ENCODE measurements at places on chromosomes 1 and 21.

DNA sequence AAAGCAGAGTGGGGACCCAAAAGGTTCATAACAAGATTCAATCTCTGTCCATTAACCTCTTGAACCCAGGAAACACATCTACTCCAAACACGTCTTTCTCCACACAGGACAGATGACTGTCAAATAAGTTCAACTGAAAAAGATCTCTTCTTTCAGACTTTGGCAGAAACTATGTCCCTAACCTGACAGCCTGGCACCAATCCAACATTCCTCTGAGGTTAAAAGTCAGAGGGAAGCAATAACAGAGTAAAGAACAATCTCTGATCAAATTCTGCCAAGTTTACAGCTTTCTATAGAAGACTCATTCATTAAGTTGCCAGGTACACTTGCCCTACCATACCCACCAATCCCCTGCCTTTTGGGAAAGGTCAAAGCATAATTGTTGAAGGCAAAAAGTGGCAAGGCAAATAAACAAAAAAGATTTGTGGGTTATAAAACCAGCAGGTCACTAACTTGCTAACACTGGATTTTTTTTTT is 31.9 kb downstream of the OTUD7B start:
- no peak for DNase-seq

GRCh38 chr1:175757381-175758015 is 14.1 kb upstream of the TNR start:
- no peak for DNase-seq

DNA sequence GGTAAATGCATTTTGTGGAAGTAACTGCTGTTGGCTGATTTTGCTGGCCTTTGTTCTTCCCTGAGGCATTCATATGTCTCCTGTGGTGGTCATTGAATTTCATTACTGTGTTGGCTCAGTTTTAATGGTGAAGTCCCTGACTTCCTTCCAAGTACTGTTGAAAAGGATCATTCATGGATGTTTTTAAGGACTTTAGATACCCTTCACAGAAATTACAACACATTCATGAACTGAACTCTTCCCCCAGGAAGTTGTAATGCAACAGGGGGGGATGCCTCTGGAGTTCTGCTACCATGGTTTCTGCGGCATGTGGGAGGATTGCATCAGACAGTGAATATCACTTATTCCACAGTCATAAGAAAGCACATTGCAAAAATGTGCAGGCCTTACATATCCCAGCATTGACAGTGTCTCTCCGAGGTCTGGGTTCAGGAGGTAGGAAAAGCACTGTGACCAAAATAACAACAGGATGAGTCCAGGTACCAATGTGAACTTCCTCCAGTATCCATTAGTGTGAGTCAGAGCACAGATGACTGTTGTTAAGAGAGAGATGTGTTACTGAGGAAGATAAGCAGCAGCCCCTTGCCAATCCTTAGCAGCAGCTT is 2.1 kb upstream of the RAB3GAP2 start:
- DNase-seq: peak; percentile 78

GRCh38 chr21:45975020-45975666 is 6.4 kb upstream of the COL6A1 start:
- no peak for DNase-seq

DNA sequence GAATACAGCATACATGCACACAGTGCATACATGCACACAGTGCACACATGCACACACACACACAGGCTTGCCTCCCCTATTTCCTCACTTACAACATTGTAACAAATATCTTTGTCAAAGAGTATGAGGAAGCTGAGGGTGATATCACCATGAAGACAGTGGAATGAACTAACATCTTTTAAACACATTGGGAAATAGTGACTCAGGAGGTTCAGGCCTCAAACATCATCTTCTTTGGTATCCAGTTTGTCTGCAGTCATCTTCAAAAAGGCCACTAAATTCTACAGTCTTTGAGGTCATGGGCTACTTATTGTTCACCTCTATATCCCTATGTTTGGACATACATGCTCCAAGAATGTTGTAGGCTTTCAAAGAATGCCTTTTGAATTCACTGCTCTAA is 2.1 kb upstream of the LCE2B start:
- peak; percentile 12 for DNase-seq

DNA sequence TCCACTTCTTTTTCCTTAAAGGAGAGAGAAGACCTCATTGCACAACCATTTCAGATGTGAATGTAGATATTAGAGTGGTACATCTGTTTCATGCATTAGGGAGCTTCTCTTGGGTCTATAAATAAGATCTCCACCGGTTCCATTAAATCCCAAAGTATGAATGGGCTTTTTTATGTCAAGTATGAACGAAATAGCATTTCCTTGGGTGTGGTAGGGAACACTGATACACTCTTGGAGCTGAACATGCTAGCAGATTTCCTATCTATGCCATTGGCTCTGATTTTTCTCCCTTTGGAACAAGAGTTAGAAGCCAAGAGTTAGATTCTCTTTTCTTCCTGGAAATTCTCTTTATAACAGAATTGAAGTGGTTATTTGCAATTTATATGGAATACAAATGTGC is 245.6 kb upstream of the ADAMTS5 start:
- no peak for DNase-seq

- DNase-seq: peak; percentile 25
These were observed 384.3 kb downstream of the NTNG1 start for GRCh38 chr1:107525145-107525544.

- peak; percentile 83 for DNase-seq
These were observed 4.1 kb downstream of the WARS2 start for GRCh38 chr1:119136401-119136800.

DNA sequence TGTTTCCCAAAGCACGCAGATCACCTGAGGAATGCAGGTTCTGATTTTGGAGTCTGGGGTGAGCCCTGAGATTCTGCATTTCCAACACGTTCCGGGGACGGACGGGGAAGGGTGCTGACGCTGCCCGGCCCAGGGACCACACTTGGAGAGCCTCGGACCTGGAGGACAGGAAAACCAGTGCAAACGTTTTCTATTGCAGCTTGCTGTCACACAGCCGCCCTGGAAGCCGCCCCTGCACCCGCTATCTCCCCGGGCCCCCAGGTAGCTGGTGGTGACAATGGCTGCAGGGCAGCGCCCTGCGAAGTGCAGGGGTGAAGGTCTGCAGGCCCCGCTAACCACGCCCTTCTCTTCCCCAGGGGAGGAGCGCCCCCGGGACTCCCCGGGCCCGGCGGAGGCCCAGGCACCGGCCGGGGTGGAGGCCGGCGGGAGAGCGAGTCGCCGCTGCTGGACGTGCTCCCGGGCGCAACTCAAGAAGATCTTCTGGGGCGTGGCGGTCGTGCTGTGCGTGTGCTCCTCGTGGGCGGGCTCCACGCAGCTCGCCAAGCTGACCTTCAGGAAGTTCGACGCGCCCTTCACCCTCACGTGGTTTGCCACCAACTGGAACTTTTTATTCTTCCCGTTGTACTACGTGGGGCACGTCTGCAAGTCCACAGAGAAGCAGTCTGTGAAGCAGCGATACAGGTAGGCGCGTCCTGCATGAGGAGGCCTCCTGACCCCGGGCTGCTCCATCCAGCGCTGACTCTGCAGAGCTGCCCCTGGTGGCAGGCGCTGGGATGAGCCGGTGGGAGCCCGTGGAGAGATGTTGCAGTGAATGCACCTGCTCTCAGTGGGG is 142.0 kb upstream of the COA6 start:
- no peak for DNase-seq

GRCh38 chr1:208988811-208989222 is 594.7 kb upstream of the CAMK1G start:
- peak; percentile 58 for DNase-seq

DNA sequence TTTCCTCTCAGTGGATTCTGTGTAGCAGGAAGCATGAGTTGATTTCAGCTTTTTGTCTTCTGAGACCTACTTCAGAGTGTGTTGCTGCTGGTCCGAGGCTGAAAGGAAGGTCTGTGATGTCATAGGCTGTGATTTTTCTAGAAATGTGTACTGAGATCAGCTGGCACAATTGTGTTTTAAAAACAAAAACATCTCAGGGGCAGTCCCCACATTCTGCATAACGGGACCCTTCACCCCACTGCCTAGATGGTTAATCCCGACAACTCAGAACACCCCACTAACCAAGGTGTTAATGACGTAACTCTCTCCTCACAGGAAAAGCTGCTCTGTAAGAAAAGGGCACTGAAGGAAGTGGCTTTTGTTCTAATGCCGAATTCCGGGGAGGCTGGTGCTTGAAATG is 59.8 kb upstream of the PPP2R5A start:
- no peak for DNase-seq

- DNase-seq: peak; percentile 99
These were observed at the start of gene SFPQ for GRCh38 chr1:35192853-35193664. Gene SFPQ, minus strand, starts transcription at chr1:35193145. Its CDS starts 96 bp downstream, at chr1:35193049.

DNA sequence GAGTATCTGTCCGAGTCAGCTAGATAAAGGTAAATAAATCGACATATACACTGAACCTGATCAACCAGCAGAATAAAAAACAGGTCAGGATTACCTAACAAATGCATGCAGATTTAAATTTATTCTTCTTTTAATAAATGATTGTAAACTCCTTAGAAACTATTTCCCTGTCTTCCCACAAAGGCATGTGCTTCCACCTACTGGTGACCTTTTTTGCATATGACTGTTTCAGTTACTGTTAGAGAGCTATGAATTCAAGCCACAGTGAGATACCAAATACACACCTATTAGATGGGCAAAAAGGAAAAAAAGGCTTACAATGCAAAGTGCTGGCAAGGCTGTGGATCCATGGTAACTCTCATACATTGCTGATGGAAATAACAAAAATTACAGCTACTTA is 957.4 kb upstream of the NCAM2 start:
- DNase-seq: no peak

DNA sequence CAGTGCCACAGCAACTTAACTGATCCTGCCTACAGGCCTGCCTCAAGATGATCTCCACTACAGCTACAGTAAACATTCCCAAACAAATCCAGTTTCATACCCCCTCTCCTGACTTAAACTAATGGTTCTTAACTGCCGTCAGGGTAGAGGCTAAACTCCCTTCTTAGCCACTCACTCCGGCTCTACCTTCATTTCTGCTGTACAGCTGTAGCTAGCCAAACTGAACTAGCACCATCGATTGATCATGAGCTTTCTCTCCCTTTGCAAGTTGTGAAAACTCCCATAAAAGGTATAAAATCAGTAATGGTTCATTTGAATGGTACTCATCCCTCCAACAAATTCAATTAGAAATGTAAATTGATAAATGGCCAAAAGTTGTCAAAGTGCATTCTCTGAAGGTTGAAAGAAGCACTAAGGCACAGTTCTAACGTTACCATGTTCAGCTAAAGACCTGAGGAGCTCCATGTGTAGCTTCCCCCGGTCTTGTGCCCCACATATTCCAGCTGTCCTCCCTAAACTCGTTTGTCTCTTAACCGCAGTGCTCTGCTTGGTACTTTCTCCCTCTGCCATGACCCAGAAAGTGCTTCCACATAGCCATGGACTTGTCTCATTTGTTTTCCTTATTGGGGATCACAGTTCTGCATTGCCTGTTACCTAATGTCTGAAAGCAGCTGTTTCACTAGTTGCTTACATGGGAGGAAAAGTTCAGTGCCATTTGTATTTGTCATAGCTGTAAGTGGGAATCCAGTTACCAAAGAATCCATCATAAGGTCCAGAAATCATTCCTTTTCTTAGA is 49.8 kb downstream of the DHX9 start:
- DNase-seq: peak; percentile 45

DNA sequence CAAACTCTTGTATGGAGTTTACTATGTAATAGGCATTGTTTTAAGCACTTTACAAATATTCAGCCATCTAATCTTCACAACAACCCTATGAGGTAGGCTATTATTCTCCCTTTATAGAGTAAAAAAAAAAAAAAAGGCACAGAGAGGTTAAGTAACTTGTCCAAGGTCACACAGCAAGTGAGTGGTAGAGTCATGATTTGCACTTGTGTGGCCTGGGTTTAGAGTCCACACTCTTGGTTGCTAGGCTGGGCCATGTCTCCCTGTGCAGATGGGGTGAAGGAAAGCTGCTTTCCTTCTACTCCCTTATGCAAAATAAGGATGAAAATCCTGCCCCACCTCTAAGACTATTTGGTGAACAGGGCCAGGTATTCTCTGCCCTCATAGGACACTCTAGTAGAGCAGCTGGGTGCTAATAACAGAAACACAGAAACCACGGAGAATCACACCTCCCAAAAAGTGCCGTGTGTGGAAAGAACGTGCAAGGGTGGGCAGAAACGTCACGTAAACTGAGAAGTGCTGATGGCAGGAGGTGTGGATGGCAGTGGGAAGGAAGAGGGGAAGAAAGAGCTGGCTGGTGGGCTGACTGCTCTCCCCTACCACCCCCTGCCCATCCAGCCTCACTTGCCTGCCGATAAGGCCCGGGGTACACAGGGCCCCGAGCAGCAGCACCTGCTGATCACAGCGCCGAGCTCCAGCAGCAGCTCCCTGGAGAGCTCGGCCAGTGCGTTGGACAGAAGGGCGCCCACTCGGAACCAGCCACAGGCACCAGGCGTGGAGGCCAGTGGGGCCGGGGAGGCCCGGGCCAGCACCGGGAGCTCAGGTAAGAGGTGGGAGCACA is 28.3 kb upstream of the VPS13D start:
- DNase-seq: no peak

DNA sequence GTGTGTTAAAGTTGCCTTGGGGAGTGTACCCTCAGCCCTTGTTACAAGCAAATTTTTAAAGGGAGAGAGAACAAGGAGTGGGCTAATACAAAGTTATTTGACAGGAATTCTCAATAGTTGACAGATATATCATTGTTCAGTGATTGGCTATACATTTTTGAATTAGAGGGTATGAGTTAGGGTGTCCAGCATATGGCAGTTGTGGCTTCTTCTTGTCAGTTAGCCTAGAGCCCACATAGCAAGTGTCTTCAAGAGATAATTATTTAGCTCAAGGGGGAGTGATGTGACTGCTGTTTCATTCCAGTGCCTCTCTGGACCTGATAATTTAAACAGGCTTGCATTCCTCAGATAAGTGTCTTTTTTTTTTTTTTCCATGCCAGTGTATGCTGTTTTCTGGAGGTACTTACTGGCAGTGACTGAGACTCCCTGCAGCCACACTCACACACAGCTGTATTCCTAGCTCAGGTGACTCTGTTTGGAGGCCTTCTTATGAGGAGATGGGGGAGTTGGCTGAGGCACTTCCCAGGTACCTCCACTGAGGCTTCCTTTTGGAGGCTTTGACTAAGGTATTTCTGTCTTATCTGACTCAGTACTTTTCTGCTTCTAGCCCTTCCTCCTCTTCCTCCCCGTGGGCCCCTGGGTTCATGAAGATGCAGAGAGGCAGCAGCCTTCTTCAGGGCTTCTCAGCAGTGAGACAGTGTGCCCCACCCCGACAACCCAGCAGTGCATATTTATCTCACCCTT is 32.3 kb downstream of the IVNS1ABP start:
- peak; percentile 13 for DNase-seq

- peak; percentile 31 for DNase-seq
These were observed 4.1 kb downstream of the KIF21B start for GRCh38 chr1:201019321-201019977.

All from AG10803 (cell line).